ENCODE measurements at places on chromosomes 16 and 17. TPM values are rescaled to one million over a fixed set of nuclear protein-coding genes. Genes with fewer than 3 reads are reported as not detected.
A peak's percentile ranks its signal among the peaks of the same experiment; 100 is the strongest.

The WSB1 gene
- total RNA-seq, result 308 TPM

The PLLP gene
- total RNA-seq, result 3.3 TPM

The TBC1D26 gene
- not detected for total RNA-seq

The DPEP3 gene
- not detected for total RNA-seq

The MARCHF10 gene
- total RNA-seq, result not detected

The COX4I1 gene
- 639 TPM for total RNA-seq

The SULT1A2 gene
- total RNA-seq, result 0.51 TPM

The SLC25A19 gene
- total RNA-seq, result 12.1 TPM

DNA sequence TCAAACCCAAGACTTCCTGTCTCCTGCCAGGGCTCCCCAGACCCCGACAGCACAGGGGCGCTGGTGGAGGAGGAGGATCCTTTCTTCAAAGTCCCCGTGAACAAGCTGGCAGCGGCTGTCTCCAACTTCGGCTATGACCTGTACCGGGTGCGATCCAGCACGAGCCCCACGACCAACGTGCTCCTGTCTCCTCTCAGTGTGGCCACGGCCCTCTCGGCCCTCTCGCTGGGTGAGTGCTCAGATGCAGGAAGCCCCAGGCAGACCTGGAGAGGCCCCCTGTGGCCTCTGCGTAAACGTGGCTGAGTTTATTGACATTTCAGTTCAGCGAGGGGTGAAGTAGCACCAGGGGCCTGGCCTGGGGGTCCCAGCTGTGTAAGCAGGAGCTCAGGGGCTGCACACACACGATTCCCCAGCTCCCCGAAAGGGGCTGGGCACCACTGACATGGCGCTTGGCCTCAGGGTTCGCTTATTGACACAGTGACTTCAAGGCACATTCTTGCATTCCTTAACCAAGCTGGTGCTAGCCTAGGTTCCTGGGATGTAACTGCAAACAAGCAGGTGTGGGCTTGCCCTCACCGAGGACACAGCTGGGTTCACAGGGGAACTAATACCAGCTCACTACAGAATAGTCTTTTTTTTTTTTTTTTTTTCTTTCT is 8.1 kb downstream of the SERPINF1 start:
- DNase-seq, result peak; percentile 99

- no peak for DNase-seq
Observed at GRCh38 chr16:84419730-84420129, 51.4 kb downstream of the ATP2C2 start.

DNA sequence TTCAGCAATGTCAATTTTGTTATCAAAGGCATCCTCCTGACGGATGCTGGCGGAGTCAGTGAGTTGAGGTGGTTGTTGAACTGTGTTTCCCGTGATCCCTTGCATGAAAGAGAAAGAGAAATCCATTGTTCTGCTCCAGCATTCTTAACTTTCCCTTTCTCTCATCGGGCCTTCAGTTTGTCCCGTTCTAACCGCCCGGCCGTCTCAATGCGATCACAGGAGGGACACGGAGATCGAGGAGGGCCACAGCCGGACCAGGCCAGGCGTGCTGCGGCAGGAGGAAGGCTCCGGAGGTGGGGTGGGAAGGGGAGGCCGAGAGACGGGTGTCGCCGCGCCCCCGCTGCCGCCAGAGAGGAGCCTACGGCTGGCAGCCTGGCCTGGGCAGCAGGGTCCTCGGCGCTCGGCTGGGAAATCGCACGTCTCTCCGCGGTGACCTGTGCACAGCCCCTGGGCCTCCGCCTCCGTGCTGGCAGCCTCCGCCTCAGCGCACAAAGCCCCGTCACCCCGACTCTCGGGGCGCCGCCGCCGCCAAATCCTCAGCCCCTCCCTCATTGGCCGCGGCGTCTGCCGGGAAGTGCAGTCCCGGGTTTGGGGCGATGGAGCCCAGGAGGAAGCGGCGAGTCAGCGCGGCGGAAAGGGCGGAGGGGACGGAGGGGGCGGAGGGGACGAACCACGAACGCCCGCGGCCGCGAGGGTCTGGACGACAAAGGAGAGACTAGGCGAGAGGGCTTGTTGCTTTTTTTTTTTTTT is 38.1 kb downstream of the SOST start:
- peak; percentile 29 for DNase-seq

GRCh38 chr17:10758062-10758461 is 28.2 kb upstream of the TMEM220 start:
- no peak for DNase-seq

- DNase-seq, result no peak
Observed at GRCh38 chr17:27995554-27995953, 46.9 kb upstream of the NLK start.

DNA sequence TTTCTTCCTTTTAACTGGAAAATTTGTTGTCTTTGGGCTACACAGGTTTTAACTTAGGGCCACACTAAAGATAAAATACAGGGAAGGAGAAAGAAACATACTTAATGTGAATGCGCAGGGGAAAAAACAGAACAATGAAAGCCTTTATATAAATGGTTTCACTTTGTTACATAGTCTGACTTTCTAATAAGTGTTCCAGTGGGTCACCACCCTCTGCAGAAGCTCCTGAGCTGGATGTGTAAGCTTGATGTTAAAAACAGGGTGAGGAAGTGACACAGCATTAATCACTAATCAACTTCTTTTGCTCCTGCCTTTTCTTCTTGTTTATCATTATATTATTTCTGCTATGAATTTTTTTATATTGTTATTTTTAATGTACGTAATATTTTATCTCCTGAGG is 445.6 kb upstream of the CA10 start:
- DNase-seq, result peak; percentile 12

GRCh38 chr17:78839235-78839761 is 1.3 kb downstream of the USP36 start:
- DNase-seq, result peak; percentile 86

GRCh38 chr17:66309793-66310192 is 7.4 kb downstream of the PRKCA start:
- no peak for DNase-seq

GRCh38 chr16:3519581-3519980 is 18.8 kb downstream of the CLUAP1 start:
- DNase-seq, result peak; percentile 41

DNA sequence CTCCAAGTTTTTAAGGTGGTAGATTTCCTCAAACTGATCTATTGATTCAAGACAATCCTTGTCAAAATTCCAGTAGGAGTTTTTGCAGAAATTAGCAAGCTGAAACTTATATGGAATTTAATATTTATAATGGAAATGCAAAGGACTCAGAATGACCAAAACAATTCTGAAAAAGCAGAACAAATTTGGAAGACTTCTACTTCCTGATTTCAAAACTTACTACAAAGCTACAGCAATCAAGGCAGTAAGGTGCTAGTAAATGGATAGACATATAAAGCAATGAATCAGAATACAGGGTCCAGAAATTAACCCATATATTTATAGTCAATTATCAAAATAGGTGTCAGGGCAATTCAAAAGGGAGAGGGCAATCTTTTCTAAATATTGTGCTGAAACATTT is 11.8 kb upstream of the IL21R start:
- DNase-seq, result no peak

DNA sequence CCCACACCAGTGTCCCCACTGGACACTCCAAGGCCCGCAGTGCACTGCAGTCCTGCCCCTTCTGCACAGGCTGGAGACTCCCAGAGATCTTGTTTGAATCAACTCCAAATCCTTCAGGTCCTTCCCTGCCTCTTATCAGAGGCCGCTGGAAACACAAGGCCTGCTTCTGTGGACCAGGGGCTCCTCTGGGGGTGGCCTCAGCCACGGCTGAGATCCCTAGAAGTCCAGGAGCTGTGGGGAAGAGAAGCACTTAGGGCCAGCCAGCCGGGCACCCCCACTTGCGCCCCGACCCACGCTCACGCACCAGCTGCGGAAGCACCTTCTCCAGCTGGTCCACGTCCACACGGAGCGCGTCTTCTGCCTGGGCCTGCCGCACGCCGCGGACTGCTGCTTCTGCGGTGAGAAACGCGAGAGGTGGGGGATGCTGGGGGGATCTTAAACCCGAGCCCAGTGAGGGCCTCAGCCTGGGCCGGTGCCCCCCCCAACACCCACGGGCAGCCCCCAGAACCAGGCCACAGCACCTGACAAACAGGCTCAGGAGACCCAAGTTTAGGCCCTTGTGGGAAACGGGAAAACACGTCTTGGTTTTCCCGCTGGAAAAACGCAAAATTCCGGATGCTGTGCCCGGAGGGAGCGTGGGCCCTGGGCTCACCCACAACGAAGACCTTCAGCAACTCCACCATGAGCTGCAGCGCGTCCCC is 3.5 kb downstream of the CENPX start:
- no peak for DNase-seq

GRCh38 chr17:73888862-73889261 is 244.6 kb upstream of the SDK2 start:
- no peak for DNase-seq

DNA sequence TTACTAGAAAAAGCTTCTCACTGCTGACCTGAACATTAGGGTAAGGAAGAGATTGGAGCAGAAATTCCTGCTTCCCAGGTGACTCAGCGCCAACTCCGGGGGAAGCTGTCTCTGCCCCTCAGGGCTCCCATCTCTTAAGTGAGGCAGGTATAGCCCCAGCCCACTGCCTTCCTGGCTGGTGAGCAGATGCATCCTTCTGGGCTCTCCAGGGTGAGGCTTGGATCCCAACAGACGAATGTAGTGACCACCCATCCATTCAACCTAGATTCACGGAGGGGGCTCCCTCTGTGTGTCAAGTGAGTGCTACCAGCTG is 3.2 kb downstream of the ATP2C2 start:
- no peak for DNase-seq

DNA sequence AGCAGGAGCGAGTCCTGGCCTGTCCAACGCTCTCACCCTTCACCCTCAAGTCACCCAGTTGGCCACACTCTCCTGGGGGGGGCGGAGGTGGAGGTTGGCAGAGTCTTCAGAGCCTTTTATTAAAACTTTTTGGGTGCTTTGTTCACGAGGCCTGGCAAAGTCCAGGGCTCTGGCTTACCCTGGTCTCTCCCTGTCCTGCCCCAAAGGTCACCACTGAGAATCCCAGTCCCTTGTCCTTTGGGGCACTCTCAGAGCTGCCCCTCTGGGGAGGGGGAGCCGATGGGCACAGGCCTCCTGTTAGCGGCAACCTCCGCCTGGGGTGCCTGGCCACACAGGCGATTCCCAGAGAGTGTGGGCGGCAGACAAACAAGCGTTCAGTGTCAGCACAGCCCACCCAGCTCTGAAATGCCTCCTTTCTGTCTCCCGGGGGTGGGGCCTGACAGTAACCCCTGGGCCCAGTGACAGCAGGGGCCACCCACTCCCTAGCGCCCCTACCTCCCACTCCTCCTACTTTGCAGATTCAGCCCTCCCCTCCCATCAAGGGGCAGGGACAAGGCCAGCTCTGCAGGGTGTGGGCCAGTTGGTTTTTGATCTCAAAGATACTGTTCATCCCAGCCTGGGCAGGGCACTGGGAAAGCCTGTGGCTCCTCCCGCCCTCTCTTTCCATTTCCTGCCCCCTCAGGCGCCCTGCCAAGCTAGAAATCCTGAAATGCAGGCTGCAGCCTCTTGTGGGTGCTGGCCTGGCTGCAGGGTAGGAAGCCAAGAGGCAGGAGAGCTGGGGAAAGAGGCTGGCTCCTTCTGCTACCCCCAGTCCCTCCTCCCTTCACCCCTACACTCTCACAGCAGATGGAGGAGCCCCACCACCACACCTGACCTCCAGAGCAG is 36.6 kb upstream of the EMP2 start:
- DNase-seq, result peak; percentile 74

DNA sequence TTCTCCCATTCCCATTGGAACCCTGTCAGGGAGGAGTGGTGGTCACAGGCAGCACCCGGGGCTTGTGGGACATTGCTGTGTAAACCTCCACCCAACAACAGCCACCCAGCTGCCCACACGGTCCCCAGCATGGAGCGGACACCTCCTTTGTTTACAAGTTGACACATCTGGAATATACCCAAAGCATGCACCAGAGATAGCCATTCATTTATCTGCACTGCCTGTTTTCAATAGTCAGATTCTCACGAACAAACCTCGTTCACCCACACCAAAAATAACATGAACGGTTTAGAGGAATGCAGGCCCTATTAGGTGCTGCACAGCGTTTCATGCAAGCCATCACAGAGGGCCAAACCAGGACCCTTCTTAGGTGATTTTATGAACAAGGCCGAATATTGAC is 244.8 kb downstream of the FOXL1 start:
- no peak for DNase-seq

- no peak for DNase-seq
Observed at GRCh38 chr17:55773671-55774070, 22.8 kb downstream of the PCTP start.

DNA sequence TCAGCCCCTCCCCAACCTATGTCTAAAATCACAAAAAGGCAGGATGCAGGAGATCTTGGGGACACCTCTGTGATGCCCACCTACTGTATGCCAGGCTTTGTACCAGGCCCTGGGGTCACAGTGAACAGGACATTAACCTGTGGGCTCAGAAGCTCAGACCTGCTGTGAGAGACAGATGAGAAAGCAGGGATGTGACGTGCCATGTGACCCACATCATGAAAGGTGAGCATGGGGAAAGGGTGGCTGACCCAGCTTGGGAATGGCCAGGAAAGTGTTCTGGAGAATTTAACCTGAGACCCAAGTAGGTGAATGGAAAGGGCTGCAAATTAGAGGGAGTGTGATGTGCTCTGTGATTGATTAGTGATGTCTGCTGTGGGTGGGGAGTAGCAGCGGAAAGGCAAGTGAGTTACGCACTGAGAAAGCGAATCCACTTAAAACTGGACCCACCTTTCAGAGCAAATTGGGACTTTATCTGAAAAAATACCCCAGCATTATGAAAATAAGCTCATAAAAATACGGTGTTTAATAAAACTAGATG is 132.2 kb downstream of the IRF8 start:
- no peak for DNase-seq

DNA sequence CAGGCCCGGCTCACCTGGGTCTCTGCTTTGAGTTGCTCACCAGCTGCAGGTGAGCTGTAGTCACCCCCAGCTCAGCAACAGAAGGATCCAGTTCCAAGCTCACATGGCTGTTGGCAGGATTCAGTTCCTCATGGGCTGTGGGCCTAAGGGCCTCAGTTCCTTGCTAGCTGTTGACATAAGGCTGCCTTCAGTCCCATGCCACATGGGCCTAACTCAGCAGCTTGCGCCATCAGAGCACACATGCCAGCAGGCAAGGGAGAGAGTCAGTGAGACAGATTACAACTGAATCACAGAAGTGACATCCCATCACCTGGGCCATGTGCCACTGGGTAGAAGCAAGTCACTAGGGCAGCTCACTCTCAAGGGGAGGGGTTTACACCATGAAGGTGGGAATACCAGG is 24.7 kb downstream of the PSMD7 start:
- DNase-seq, result no peak

DNA sequence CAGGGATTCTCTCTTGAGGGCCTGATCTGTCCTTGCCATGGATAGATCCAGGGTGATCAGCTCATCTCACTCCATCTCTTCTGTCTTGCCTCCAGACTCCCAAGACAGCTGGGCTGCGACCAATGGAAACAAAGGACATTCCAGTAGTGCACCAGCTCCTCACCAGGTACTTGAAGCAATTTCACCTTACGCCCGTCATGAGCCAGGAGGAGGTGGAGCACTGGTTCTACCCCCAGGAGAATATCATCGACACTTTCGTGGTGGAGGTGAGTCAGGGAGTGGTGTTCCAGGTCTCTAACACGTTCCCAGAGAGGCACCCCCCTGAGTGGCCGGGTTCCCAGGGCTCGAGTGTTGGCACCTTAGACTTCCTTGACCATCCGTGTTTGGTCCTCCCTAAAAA is 29.5 kb downstream of the PLCD3 start:
- DNase-seq, result no peak

All from bronchial epithelial cell (primary cell).